ENCODE measurements at places on chromosomes 5 and 9.
A peak's percentile ranks its signal among the peaks of the same experiment; 100 is the strongest.

DNA sequence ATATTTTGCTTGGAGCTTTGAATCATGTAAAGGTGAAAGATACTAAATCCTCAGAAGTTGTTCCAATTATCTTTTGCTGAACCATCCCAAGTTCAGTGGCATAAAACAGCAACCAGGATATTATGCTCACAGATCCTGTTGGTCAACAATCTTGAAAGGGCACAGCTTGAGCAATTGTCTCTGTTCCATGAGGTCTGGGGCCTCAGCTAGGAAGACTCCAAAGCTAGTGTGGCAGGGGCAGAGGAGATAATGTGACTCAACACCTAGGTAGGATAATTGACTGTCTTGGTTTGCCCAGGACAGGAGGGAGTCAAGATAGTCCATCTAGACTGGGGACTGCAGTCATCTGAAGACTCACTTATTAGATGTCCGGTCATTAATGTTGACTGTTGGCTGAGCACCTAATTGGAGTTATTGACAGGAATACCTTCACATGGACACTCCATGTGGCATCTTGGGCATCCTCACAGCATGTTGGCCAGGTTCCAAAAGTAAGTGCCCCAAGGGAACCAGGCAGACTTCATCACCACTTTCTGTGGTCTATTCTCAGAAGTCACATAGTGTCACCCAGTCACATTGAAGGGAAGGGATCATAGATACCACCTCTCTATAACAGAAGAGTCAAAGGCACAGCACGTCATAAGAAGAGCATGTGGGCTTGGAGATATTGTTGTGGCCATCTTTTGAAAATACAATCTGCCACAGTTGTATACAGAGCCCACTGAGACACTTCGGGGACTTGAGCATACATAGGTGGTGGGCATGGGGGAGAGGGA is 88.4 kb upstream of the GPBP1 start:
- DNase-seq: no peak

DNA sequence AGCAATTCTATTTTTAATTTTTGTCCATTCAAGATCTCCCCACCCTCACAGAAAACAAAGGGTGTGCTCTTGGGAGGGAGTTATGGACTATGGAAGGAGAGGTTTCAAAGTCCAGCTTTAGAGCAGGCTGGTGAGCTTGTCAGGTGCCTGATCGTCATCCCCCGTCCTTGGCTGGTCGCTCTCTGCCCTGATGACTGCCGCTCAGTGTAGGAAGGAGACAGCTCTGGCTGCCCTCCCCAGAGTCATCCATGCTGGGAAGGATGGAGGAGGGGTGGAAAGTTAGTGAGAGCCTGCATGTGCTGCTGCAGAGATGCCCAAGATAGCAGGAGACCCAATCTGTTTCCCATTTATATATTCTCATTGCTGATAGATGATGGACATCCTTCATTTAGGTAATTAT is 96.6 kb downstream of the NLN start:
- DNase-seq: no peak

DNA sequence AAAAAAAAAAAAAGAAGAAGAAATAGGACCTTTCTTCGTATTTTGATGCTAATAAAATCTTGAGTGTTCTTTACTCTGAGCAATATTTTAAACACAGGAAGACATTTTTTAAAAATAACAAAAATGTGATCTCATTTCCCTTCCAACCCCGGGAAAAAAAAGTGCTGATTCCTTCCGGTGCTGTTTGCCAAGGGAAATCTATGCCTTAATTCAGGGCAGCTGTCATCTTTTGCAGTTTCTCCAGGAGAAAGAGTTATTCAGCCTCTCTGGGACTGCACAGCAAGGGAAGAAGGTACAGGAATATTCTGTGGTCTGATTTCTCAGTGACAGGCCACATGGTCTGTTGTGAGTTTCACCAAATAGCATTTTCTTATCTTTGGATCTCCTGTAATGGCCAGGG is 291.9 kb upstream of the IRX1 start:
- DNase-seq: no peak

GRCh38 chr5:61854531-61854930 is 451.5 kb upstream of the KIF2A start:
- no peak for DNase-seq

GRCh38 chr5:36670548-36670947 is 64.1 kb downstream of the SLC1A3 start:
- no peak for DNase-seq

DNA sequence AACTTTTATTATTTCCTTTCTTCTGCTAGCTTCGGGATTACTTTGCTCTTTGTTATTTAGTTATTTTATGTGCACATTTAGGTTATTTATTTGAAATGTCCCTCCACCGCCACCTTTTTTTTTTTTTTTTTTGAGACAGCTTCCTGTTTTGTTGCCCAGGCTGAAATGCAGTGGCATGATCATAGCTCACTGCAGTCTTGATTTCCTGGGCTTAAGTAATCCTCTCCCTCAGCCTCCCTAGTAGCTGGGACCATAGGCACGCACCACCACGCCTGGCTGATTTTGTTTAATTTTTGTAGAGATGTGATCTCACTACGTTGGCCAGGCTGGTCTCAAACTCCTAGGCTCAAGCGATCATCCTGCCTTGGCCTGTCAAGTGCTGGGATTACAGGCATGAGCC is 38.5 kb downstream of the RIC1 start:
- no peak for DNase-seq

- no peak for DNase-seq
Observed at GRCh38 chr9:31733166-31733565, 651.3 kb upstream of the ACO1 start.

GRCh38 chr5:136192015-136192525 is 892 bp downstream of the SMIM32 start:
- DNase-seq: no peak

GRCh38 chr5:57174890-57175510 is 1.1 kb downstream of the GPBP1 start:
- no peak for DNase-seq

DNA sequence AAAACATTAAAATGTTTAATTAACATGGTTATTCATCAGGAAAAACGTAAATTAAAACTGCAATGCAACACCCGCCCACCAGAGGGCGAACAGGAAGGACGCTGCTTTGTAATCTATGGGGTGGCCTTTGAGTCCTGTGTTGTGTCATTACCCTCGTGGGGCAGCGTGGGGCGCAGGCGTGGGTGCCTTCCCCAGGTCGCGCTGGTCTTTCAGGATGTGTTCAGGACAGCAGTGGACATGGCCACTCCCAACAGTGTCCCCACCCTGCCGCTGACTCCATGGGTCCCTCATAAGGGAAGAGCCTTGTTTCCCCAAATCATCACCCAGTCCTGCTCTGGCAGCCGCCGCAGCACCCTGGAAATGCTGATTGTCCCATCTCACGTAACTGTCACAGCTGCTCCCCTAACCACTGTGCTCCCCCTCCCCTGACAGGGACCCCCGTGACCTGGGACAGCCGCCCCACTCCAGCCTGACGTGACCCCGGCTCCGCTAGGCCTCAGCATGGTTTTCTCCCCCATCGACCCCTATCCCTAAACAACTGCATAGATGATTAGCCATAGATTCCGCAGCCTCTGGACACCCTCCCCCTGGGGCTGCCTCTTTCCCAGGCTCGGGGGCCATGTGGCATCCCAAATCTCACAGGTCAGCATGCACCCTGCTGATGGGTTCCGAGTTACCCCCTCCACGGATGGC is 36.4 kb downstream of the GLT6D1 start:
- DNase-seq: peak; percentile 22

DNA sequence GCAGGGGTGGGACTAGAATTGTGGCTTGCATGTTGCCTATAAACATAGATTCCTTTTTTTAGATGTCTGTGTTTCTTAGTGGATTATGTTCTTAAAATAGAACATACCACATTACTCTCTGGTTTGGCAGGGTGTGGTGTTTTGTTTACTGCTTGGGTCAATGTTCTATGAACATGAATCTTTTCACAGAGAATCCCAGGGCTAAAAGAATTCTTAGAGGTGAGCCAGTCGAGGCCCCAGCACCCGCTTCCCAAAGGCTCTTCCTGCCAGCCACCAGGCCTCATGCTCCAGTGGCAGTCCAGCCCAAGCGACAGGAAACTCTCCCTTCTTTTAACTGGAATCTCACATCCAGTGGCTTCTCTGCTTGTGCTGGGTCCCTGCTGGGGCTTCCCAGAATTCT is 126.6 kb downstream of the C9orf152 start:
- DNase-seq: no peak

GRCh38 chr9:136277746-136278145 is 26.1 kb downstream of the CCDC187 start:
- DNase-seq: no peak

GRCh38 chr9:85248514-85249312 is 493.0 kb downstream of the AGTPBP1 start:
- no peak for DNase-seq

- DNase-seq: no peak
Observed at GRCh38 chr5:135721548-135722090, 112.8 kb upstream of the SLC25A48 start.

DNA sequence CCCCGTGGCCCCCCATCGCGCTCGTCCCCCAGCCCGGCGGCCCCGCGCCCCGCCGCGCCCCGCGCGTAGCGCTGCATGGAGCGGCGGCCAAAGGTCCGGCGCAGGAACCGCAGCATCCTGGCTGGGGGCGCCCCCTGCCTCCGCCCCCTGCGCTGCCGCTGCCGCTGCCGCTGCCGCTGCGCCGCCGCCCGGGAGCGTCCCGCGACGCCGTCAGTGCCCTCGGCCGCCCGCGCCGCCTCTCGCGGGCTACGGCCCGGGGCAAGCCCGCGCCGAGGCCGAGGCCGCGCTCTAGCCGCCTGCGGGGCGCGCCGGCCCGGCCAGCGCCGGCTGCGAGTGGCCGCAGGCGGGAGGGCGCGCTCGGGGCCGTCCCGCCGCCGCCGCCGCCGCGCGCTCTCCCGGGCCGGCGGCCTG is 523 bp downstream of the EPB41L4B start:
- no peak for DNase-seq

GRCh38 chr5:71586052-71586940 is 844 bp upstream of the MCCC2 start:
- no peak for DNase-seq

DNA sequence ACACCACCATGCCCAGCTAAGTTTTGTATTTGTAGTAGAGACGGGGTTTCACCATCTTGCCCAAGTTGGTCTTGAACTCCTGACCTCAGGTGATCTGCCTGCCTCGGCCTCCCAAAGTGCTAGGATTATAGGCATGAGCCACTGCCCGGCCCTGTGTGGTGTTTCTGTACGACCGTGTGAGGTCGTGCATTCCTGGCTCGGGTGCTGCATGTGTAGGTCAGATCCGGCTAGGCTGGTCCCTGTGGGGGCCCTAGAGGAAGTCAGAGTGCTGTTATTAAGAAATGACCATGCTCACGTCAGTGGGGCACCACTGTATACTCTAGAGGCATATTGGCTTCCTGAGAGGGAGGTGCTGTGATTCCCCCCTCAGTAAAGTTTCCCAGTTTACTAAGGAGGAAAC is 13.7 kb downstream of the WNK2 start:
- no peak for DNase-seq

DNA sequence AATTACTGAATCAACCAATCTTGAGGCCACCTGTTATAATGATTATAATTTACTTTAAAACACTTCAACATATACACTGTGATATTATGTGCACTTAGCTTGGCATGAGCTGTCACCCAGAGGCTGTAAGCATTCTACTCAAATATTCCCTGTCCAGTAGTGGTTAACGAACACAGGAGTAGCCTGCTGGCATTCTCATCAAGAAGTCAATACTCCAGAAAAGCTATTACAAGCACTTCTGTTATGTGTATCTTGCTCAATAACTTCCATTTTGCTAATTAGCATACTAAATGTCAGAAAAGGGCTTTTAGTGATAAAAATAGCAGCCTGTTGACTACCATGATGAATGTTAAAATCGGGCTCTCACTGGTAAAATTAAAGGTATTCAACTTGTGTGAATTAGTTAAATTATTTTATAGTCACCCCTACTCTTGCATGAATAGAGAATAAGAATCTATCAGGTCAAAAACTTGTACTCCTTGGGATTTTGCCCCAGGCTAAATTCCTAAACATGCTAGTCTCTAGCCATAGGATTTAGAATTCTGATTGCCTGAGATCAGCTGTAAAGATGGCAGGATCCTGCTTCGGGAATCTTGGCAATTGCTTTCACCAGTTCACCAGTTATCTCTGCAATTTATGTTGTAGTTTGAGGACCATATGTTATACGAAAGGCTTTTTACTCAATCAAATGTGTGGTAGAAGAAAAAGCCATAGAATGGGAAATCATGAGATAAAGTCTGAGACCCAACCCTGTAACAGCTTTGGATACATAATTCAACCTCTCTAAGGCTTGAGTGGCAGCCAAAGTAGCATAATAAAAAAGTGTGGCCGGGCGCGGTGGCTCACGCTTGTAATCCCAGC is 43.4 kb upstream of the PAM start:
- no peak for DNase-seq

DNA sequence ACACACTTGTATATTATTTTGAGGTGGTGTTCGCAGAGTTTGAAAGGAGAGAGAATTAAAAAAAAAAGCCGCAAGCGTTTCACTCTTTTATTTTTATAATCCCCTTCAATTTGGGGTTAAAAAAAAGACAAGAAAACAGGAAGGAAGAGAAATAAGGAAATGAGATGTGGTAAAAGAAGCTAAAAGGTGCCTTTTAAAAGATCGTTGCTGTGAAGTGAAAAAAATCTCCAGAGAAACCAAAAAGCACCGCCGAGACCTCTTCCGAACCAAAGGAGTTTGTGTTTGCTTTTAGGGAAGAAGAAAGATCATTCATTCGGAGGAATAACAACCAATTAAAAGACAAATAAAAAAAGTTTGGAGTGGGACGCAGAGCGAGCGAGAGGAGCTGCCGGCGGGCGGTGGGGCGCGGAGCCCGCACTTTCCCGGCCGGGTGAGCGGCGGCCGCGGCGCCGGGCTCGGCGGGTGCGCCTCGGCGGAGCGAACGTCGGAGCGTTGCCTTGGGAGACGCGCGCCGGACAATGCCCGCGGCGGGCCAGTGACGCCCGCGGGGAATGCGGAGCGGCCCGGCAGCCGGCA is 355 bp downstream of the TLE4 start:
- no peak for DNase-seq

DNA sequence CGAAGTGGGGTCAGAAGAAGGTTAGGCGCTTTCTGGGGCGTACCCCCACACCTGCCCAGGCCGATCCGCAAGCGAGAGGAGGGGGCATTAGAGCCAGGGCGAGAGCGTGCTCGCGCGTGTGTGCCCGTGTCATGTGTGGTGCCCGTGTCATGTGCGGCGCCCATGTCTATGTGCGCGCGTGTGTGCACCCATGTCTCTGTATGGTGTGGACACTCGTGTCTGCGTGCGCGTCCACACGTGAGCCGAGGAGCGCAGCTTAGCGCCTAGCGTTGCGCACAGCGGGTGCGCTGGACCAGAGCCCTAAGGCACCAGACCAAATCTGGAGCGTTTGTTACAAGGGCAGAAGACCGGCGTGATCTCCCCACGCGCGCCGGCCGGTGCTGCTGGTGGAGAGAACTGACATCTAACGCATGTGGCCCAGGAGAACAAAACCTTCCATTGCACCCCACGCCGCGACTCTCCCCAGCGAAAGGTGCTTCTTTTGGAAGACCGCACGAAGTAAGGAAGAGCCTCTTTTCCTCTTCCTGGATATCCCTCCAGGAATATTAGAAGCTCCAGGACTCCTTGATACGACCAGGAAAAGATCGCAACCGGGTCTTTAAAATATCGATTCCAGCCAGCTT is 644 bp downstream of the NIM1K start:
- no peak for DNase-seq

All from stimulated activated CD8-positive, alpha-beta memory T cell treated with anti-CD3 and anti-CD28 coated beads, Interleukin-4, amount 100 ng/mL, for 1 hour (primary cell).